ENCODE measurements at places on chromosomes 6 and 20.

DNA sequence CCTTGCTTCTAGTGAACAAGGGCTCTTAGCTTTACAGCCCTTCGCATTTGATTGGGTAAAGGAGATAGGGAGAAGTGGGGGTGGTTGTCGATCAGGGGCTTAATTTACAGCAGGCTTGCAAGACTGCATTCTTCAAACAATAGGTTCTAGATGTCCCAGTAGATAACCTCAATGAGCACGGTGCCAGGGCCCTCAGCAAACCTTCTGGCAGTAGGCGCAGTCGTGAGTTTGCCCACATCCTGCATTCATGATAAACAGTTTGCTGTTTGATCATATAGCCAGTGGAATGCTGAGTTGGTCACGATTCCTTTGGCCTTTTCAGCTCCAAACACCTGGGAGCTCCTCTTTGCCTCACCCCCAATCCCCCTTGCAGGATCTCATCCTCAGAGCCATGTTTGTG, 27.5 kb downstream of the SUN5 start:
- no peak for DNase-seq

DNA sequence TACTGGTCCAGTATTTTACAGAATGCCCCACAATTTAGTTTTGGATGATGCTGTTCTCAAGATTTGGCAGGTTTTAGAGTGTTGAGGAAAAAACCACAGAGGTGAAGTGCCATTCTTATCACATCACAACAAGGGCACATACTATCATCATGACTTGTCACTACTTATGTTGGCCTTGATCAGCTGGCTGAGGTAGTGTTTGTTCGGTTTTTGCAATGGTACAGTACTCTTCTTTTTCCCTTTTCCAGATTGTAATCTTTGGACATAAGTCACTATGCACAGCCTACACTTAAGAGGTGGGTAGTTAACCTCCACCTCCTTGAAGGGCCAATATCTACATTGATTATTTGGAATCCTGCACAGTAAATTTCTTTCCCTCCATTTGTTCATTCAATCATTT, 8.8 kb downstream of the TENT5A start:
- DNase-seq = no peak

DNA sequence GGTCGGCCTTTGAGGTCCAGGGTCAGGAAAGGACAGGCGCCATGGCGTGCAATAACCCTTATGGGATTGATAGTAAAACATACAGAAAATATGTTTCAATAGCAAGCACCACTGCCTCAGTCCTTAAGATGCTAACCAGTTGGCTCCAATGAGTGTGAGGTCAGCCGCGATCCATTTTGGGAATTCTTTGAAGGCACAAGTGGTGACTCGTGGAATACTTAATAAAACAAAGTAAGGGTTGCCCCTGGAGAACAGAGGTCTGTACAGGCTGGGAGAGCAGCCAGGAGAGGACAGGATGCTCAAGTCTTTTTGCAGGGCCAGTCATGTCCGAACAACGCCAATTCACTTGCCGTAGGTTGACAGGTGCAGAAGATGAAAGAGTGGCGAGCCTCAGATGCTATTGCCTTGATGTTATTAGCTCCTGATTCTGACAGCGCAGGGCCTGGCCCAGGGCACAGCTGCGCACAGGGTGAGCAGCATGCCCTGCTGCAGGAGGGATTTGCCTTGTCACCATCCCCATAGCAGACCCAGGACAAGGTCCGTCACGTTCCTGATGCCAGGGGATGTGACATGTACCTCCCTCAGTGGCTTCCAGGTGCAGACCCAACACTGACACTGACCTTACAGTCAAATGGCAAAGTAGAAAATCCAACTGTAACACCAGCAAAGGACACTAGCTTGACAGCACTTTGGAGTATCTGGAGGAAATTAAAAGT, 21.8 kb downstream of the SYNDIG1 start:
- DNase-seq = no peak

- DNase-seq = no peak
Observed at GRCh38 chr6:170156448-170157375, 134.2 kb downstream of the DLL1 start.

GRCh38 chr20:62297449-62298227, 5.2 kb upstream of the ADRM1 start:
- DNase-seq = no peak

DNA sequence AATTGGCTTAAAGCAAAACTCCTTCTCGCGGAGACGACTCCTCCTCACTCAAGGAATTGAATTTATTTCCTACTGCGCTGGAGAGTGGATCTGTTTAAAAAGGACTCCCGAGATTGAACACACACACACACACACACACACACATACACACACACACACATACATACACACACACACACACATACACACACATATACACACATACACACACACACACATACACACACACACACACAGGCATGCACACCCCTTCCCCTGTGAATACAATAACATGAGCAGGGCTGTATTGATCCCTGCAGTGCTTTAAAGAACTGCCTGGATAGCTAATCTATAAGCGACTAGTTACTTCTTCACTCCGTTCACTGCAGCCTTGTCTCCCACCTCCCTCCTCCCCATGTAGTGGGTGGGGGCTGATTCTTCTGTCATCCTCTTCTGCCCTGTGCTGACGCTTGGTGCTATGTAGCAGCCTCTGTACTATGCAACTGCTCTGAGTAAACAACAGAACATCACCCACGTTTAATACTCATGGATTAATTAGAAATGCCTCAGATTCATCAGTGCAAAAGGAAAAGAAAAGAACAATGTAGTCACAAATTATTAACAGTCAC, 549.0 kb downstream of the CDH26 start:
- DNase-seq = no peak

DNA sequence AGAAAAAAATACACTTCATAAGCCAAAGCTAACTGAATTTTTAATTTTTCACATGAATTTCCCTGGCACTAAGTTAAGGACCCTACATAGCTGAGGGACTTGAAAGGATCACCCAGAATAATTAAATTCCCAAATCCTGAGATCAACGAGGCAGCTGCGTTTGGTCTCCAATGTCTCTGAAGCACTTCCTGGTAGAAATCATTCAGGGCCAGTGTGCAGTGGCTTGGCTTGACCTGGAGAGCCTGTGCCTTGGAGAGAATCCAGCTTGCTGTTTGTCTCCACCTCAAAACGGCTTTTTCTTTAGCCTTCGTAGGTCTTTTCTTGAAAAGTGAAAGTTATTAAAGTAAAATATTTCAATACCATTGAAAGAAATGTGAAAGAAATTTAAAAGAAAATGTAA, 92.4 kb downstream of the SMOC2 start:
- DNase-seq = no peak

DNA sequence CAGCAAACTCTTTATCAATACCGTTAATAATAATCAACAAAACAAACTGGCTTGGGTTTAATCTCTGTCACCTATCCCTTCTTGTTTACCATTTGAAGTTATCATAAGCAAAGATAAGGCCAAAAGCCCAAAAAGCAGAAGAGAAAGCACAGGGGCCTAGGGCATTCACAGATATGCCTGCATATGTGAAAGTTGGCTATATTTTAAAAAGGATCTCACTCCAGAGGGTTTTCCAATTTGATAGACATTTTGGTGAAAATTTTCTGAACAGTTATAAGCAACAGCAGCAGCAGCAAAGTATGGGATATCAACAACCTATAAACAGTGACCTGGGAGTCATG, 101.1 kb downstream of the ATXN1 start:
- no peak for DNase-seq

GRCh38 chr20:41142919-41143318, 5.6 kb downstream of the PLCG1 start:
- DNase-seq = no peak

- no peak for DNase-seq
Observed at GRCh38 chr6:126945812-126946360, 172.6 kb upstream of the RSPO3 start.

DNA sequence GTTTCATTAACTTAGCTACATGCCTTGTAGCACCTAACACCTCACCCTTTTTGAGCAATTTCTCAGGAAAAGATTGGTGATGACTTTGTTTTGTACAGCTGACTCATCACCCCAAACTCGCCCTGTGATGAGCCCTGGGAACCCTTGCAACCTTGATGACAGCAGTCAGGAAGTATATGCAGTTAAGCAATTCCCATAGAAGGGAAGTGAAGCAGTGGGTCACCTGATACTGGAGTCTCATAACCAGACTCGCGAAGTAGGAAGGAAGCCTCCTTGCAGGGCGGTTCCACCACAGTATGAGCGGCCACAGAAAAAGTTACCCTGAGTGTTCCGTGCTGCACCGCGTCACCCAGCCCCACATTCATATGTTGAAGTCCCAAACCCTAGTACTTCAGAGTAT, 82.0 kb upstream of the EDN1 start:
- no peak for DNase-seq

DNA sequence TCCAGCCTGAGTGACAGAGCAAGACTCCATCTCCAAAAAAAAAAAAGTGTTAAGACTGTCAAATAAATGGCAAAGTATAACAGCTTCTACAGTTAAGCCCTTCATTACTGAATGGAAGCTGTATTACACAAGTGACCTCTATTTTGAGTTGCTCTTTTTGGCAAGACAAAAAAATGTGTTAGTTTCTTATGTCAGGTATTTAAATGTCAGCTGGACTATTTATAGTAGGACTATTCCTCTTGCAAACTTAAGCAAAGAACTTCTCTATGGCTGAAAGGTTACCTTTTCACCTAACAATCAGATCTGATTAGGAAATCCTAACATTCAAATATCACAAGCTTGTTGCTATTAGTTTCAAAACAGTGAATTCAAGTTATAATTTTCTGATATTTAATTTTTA, 12.4 kb downstream of the UBE2V1 start:
- no peak for DNase-seq

- DNase-seq = peak; percentile 73
Observed at GRCh38 chr6:27280064-27280539, 32.0 kb downstream of the POM121L2 start.

- no peak for DNase-seq
Observed at GRCh38 chr6:131724114-131724513, 13.3 kb upstream of the CTAGE9 start.

DNA sequence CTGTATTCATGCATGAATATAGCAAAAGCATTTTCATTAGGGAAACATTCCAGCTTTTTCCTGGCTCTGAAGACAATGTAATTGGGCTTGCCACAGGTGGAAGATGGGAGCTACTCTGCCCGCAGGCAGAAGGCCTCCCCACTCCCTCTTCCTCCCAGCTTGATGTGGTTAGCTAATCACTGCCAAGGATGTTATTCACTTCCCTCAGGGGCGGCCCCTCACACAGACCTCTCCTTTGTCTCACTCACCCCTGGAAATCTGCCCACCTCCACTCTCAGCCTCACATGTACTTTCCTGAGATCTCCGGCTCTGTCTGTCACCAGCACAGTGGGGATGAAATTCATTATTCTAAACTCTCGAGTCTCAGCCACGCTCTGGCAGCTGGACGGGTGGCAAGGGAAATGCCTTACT, 100.7 kb downstream of the ANKRD60 start:
- DNase-seq = peak; percentile 64

DNA sequence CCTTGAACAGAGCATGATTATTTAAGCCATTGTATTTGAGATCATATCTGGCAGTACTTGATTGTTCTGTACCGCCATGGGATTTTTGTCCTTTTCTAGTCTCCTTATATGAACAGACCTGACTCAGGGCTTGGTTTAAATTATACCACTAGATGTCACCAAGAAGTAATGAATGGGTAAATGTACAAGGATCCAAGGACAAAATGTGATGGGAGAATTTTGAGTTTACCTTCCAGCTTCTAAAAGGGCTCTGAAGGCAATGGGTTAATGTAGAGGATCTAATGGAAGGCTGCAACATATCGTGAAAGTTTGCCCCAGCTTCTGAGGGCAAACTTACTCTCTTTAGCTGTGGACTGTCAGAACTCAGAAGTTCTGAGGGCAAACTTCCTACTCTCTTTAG, 12.0 kb downstream of the RNF8 start:
- DNase-seq = peak; percentile 9

DNA sequence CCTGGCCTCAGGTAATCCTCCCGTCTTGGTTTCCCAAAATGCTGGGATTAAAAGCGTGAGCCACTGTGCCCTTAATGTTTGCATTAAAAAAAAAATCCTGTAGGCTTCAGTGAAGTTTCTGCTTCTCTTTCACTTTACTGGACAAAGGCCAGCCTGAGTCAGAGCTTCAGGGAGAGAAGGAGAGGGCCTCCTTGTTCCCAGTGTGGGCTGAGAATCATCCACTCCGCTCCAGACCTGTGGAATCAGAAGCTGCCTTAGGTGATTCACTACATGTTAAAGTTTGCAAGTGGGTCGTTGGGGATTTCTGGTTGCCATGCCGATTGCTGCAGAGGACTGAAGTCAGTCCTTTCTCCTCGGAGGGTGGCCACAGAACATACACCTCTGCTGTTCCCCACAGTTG, 113.3 kb upstream of the EEF1E1 start:
- no peak for DNase-seq

DNA sequence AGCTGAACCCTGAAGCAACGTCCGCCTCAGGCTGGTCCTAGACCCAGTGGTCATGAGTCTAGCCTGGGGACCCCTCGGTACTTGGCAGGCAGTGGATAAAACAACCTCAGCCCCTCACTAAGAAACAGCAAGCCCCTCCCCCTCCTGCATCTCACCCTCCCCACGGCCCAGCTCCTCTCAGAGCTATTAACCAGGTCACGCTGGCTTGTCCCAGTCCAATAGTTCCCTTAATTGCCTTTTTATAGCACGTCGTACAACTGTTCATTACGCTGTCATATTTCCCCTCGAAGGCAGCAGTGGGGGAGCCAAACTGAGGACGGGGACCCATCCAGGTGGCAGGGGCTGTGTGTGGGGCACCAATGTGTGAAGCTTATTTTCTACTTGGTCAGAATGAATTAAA, 8.6 kb upstream of the SLC32A1 start:
- peak; percentile 19 for DNase-seq

DNA sequence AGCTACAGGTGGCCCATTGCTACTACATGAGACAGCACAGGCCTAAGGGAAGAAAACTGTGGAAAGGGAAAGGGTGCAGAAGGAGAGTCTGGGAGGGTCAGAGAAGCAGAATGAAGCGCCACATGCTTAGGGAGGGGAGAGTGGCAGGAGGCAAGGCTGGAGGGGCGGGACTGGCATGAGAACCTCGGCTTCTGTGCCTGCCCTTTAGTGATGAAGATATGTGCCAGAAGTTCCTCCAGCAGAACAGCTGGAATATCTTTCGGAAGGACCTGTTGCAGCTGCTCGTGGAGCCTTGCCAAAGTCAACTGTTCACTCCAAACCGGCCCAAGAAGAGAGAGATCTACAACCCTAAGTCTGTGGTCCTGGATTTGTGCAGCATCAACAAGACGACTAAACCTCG, 61.8 kb downstream of the CNBD2 start:
- DNase-seq = no peak

All from NCI-H2081 (cell line).